Stomach (tissue), 19 donors: ENCODE measurements at places on chromosomes 6 and 20. TPM values are rescaled to one million over a fixed set of nuclear protein-coding genes. Genes with fewer than 3 reads are reported as not detected.
A peak's percentile ranks its signal among the peaks of the same experiment; 100 is the strongest.

DNA sequence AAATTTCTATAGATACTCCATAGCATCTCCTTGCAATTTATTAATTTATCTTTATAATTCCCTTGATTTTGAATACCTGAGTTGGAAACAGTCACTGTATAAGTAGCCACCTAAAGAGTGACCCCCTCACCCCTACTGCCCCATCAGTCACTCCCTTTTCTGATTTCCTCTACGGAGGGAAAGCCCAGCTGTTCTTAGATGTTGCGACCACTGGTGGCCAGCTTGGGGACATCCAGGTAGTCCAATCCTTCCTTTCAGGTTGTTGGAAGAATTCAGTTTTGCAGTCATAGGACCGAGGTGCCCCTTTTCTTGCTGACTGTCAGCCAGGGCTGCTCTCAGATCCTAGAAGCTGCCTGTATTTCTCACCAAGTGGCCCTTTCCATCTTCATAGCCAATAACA is 87.8 kb downstream of the BMP6 start:
- no peaks in the 10 kb centered on the region for H3K27me3 ChIP-seq
- no peak for DNase-seq
- H3K27ac ChIP-seq, result no peak overlapping the region
- H3K4me1 ChIP-seq, result no peaks in the 10 kb centered on the region

- DNase-seq, result no peak
- H3K27me3 ChIP-seq, result no peaks in the 10 kb centered on the region
- no peaks in the 10 kb centered on the region for H3K36me3 ChIP-seq
- H3K4me1 ChIP-seq, result peaks cover 28% of the 10 kb centered on the region
- H3K27ac ChIP-seq, result peak overlapping the region; percentile 66
Measured at GRCh38 chr6:26271668-26272024, 93.4 kb upstream of the BTN3A2 start.

GRCh38 chr20:23434521-23435313 is 4.8 kb upstream of the CSTL1 start:
- no peak for DNase-seq
- H3K27ac ChIP-seq, result no peak overlapping the region
- no peak overlapping the region for H3K4me3 ChIP-seq
- peaks cover 8% of the 10 kb centered on the region for H3K4me1 ChIP-seq
- H3K27me3 ChIP-seq, result no peaks in the 10 kb centered on the region
- H3K36me3 ChIP-seq, result no peaks in the 10 kb centered on the region

- no peak overlapping the region for H3K27ac ChIP-seq
- no peaks in the 10 kb centered on the region for H3K36me3 ChIP-seq
- no peak for DNase-seq
- H3K27me3 ChIP-seq, result no peaks in the 10 kb centered on the region
Measured at GRCh38 chr6:90583179-90583835, 3.6 kb downstream of the MAP3K7 start.

GRCh38 chr6:12064538-12065071 is 52.5 kb downstream of the HIVEP1 start:
- H3K4me1 ChIP-seq, result peaks cover 34% of the 10 kb centered on the region
- H3K36me3 ChIP-seq, result no peaks in the 10 kb centered on the region
- no peak overlapping the region for H3K4me3 ChIP-seq
- DNase-seq, result no peak
- no peaks in the 10 kb centered on the region for H3K27me3 ChIP-seq

GRCh38 chr6:29564875-29565274 is 5.3 kb upstream of the UBD start:
- H3K4me1 ChIP-seq, result no peaks in the 10 kb centered on the region
- H3K27ac ChIP-seq, result no peak overlapping the region
- DNase-seq, result no peak
- no peak overlapping the region for H3K4me3 ChIP-seq
- peaks cover 3% of the 10 kb centered on the region for H3K27me3 ChIP-seq

Gene TMEM170B
- total RNA-seq, result 8.0 TPM

Gene C20orf202
- total RNA-seq, result not detected

Gene PRR18
- total RNA-seq, result not detected
